ENCODE measurements at places on chromosomes 12 and 14. TPM values are rescaled to one million over a fixed set of nuclear protein-coding genes. Genes with fewer than 3 reads are reported as not detected.
A peak's percentile ranks its signal among the peaks of the same experiment; 100 is the strongest.

DNA sequence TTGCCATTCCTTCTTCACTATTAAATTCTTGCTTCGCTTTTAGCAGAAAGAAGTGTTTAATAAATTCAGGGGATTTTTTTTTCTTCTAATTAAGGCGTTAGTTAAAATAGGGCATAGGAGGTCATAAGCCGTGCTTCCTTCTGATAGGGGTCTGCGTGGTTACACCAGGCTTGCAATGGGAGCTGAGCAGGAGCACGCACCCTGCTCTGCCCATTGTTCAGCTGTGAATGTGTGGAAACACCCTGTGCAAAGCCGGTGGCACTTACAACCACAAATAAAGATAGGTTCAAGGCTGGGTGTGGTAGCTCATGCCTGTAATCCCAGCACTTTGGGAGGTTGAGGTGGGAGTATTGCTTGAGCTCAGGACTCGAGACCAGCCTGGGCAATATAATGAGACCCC, 162.1 kb downstream of the PRKCH start:
- H3K27ac ChIP-seq: peak overlapping the region; percentile 46
- no peak overlapping the region for H3K4me3 ChIP-seq
- H3K4me1 ChIP-seq: peaks cover 39% of the 10 kb centered on the region
- H3K36me3 ChIP-seq: no peaks in the 10 kb centered on the region
- no peak for DNase-seq

GRCh38 chr14:104735830-104736642, 12.0 kb downstream of the ADSS1 start:
- H3K27me3 ChIP-seq: no peaks in the 10 kb centered on the region
- H3K4me1 ChIP-seq: peaks cover 24% of the 10 kb centered on the region
- peak; percentile 89 for DNase-seq
- H3K36me3 ChIP-seq: no peaks in the 10 kb centered on the region

GRCh38 chr14:45145214-45145613, 9.5 kb downstream of the FANCM start:
- no peak for DNase-seq
- no peaks in the 10 kb centered on the region for H3K36me3 ChIP-seq
- H3K27ac ChIP-seq: no peak overlapping the region
- no peak overlapping the region for H3K4me3 ChIP-seq
- H3K4me1 ChIP-seq: no peaks in the 10 kb centered on the region

DNA sequence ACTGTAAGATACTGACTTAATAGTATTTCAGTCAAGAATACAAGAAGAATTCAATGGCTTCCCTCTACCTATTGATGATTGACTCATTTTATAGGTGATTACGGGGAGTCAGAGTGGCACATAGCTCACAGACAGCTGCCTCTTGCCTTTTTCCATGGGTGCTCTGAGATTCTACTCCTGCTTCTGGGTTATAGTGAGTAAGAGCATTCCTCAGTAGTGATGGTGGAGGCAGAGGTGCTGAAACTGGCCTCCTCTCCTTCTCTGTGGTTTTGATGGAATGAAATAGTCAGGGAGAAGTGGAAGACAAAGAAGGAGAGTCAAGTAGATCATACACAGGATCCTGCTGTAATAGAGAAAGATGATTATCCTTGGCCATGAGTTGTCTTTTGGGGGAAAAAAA, 438.2 kb upstream of the FAR2 start:
- DNase-seq: no peak
- H3K27me3 ChIP-seq: no peaks in the 10 kb centered on the region
- no peak overlapping the region for H3K4me3 ChIP-seq
- no peak overlapping the region for H3K27ac ChIP-seq

- H3K4me3 ChIP-seq: no peak overlapping the region
- H3K27ac ChIP-seq: peak overlapping the region; percentile 48
Measured at GRCh38 chr14:61662437-61663311, 32.6 kb upstream of the HIF1A start.

Gene TCL1B
- not detected for total RNA-seq

Gene REM2
- 1.3 TPM for total RNA-seq

Gene PPP1R36
- total RNA-seq: 2.9 TPM

- H3K4me1 ChIP-seq: no peaks in the 10 kb centered on the region
- H3K4me3 ChIP-seq: no peak overlapping the region
- no peak overlapping the region for H3K27ac ChIP-seq
- H3K27me3 ChIP-seq: no peaks in the 10 kb centered on the region
Measured at GRCh38 chr14:99100497-99101270, 171.3 kb downstream of the BCL11B start.
